ENCODE measurements at places on chromosomes 11 and 22.

DNA sequence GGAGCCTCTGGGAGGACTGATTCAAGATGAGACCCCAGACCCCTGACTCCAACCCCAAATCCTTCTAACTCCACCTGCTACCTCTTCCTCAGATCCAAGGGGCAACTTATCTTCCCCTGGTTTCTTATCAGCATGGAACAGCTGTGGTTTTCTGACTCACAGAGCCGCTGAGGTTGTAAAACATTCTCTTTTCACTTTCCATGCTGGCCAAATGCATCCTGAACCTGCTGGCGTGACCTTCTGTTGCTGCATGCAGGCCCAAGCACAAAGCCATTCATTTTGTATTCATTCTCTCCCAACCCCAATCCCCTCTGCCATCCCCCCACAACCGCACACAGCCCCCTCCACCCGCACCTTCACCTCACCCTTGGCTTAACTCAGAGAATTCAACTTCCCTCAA is 70.3 kb downstream of the SEZ6L start:
- no peak for DNase-seq

DNA sequence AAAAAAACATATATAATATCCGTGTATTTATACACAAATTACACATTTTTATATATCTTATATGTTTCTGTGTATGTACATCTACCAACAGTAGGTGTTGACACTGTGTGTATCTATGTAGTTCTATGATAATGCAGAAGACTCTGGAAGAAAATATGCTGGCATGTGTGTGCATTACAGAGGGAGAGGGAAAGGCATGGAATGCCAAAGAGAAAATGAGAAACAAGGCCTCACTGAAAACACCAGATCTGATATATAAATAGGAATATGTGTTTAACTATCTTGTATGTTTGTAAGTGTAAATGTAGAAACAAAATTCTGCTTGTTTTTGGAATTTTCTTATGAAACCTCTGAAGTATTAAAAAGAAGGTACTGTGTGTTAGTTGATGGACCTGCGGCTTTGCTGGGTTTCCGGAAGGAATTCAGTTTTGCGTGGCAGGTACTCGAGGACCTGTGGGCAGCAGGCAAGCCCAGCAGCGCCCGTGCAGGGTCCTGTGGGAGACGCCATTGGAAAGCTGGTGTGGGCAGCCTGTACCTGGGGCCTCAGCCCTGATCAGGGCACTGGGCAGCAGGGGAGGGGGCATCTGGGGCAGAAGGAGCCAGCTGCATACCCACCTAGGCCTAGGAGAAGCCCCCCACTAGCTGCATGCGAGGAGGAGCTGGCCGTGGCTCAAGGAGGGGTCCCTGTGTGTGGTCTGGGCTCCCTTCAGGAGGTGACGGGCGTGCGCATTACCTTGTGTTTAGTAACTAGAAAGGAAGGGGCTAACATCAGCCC is 7.6 kb upstream of the TRMU start:
- no peak for DNase-seq

GRCh38 chr11:35587972-35588371 is 30.3 kb upstream of the FJX1 start:
- DNase-seq: no peak

- peak; percentile 16 for DNase-seq
These were observed 32.9 kb upstream of the SMIM38 start for GRCh38 chr11:69122630-69123431.

DNA sequence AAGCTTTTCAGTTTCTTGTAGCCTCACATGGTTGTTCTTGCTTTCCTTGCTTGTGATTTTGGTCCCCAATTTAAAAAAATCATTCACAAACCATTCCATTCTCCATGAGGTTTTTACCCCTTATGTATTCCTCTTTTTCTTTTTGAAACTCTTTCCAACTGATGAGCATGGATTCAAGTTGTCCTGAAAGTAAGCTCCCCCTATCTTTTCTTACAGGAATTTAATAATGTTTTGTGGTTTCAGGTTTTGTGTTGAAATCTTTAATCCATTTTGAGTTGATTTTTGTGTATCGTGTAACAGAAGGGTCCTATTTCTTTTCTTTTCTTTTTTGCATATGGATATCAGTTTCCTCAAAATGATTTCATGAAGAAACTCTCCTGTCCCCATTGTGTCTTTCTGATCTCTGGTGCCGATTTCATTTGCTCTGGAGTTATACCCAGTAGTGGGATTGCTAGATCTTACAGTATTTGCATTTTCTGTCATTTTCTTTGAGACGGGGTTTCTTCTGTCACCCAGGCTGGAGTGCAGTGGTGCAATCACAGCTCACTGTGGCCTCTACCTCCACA is 58.5 kb downstream of the LRRC74B start:
- no peak for DNase-seq

DNA sequence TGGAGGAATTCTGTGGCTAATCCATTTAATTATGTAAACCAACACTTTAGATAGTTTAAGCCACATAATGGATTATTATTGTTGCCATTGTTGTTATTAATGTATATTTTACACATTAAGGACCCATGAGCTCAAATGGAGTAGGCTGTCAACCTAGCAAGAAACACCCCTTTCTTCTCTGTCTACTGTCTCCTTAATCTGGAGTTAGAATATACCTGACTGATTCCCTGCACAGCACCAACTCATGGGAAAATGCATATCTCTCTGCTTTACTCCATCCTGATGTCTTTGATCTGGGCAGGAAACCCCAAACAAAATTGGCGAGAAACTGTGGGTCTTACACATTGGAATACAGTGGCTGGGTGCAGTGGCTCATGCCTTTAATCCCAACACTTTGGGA is 24.0 kb upstream of the ME3 start:
- DNase-seq: no peak

- no peak for DNase-seq
These were observed 4.8 kb downstream of the LINC01488 start for GRCh38 chr11:69486056-69486772.

DNA sequence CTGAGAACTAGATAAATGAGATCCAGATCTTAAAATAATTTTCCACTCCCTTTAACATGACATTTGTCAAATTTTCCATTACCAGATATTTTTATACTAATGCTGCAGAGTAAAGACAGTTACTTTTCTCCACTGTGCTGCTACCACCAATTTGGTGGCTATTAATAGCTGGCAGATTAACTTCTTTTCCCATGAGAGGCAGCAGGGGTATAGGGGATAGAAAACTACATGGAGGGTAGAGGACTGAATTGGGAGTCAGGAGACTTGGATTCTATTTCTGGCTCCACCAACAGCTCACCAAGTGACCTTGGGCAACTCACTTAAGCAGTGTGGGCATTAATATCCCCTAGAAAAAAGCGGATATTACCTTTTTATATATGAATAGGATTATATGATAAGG is 69.2 kb downstream of the KIF18A start:
- no peak for DNase-seq

GRCh38 chr22:19571207-19571795 is 47.1 kb upstream of the CLDN5 start:
- DNase-seq: no peak

- DNase-seq: no peak
These were observed 3.9 kb downstream of the MALAT1 start for GRCh38 chr11:65502555-65503367.

DNA sequence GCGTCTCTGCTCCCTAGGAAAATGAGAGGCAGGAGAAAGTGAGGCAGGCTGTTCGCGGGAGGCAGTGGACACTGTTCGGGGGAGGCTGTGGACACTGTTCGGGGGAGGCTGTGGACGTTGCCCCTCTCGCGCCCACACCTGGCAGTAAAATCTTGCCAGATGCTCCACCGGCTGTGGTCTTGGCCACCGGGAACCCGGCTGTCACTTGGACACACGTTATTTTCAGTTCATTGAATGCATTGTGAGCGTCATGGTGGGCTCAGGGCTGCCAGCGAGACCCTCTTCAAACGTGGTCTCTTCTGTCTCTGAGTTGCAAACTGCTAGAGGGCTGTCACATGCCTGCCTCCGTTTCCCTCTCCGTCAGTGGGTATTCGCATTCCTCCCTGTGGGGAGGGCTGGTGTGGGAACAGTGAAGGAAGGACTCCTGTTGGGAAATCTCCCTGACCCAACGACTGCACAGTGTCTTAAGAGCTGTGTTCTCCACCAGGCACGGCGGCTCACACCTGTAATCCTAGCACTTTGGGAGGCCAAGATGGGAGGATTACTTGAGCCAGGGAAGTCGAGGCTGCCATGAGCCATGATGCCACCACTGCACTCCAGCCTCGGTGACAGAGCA is 1.4 kb downstream of the PRR5 start:
- DNase-seq: no peak

- no peak for DNase-seq
These were observed 188.1 kb upstream of the PDGFD start for GRCh38 chr11:104352036-104352435.

DNA sequence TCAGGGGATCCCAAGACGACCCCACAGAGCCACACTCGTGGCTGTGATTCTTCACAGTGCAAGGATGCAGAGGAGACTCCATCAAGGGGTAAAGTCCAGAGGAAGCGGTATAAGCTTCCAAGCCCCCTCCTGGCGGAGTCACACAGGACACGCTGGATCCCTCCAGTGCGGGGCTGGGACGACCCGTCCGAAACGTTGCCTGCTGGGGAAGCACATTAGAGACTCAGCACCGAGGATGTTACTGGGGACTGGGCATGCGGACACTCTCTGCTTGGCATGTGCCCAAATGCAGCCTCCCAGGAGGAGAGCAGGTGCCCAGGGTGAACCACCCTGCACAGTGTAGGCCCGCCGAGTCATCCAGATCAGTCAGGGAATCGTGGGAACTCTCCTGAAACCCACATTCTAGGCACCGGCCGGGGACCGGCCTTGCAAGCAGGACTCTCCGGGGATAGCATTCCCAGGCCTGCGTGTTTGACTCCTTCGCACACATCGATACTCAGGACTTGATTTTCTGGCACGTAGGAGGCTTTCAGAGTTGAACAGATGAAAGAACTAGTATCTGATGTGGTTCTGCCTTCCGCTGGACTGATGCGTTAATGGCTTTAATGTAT is 229.8 kb downstream of the TBC1D22A start:
- DNase-seq: no peak

DNA sequence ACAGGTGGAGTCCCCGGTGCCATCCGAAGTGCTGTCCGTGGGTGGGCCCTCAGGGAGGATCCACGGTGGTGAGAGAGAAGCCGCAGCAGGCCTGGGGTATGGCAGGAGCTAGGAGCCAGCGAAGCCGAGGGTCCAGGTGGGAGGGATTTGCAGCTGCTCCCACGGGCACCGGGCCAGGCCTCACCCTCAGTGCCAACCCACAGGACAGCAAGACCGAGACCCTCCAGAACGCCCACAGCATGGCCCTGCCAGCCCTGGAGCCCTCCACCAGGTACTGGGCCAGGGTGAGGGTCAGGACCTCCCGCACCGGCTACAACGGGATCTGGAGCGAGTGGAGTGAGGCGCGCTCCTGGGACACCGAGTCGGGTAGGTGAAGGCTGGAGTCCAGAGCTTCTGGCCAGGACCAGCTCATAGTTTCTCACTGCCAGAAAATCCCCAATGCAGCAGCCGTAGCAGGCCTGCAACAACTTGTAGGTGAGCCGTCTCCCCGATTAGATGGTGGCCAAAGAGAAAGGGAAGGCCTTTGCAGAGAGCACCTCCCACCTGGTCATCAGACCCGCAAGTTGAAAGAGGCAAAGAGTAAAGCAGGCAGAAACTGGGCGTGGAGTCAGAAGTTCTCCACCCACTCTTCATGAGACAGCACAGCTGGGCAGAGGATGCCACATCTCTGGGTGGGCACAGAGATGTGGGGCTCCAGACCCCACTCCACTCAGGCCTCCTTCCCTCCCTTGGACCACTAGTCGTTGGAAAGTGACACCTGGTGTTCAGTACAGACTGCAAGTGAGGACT is 20.4 kb downstream of the CSF2RB start:
- no peak for DNase-seq

DNA sequence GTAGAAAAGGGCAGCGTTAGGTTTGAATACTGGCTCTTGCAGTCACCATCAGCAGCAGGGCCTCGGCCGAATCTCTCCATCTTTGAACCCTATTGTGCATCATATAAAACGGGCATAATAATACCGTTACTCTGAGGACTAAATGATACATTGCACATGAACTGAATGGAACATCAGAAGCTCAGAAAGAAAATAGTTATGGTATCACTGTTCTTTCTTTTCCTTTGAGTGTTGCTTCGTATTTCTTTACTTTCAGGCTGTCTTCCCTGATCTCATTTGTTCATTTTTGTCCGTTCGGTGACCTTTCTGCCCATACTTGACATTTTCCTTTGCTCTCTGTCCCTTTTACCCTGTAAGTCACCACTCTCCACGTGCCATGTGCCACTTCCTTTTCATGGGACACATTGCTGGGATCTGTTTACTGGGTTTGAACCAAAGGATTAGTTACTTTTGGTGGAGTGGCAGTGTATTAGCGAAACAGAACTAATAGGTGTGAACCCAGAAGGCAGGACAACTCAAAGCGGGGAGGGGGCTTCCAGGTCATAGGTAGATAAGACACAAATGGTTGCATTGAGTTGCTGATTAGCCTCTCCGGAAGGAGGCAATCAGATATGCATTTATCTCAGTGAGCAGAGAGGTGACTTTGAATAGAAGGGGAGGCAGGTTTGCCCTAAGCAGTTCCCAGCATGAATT is 717 bp upstream of the ZNF202 start:
- no peak for DNase-seq

DNA sequence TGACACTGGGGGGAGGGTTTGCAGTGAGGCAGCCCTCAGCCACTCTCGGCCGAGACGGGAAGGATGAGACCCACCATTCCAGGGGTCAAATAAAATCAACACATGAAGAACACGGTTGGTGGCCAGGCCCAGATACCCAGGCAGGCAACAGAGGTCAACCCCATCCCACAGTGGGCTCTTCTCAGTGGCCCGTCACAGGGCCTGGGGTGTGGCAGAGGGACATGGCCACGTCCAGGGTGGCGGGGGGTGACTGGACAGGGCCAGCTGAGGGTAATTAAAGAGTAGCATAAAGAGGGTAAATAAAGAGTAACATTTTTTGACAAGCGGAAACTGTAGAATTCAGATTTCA is 188.4 kb downstream of the ARHGAP42 start:
- DNase-seq: no peak

GRCh38 chr11:32435942-32436750 is 807 bp upstream of the WT1 start:
- no peak for DNase-seq

DNA sequence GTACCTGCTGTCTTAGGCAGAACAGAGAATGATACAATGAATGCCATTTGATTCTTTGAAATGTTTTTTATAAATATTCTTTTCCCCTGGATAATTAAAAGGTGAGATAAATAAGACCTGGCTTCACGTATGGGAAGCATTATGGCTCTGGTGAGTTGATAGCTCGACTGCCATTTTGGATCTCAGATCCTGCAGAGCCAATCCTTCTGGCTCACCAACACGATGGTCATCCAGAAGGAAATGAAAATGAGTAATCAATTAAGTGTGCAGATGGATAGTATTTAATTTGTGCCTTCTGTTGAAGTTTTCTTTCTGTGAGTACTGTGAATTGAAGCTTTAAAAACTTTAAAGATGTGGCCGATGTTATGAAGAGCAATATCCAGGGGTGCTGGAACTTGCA is 2.7 kb downstream of the TNRC6B start:
- DNase-seq: no peak
